ENCODE measurements at places on chromosomes 5 and 9.
A peak's percentile ranks its signal among the peaks of the same experiment; 100 is the strongest.

- DNase-seq, result no peak
These were observed 13.6 kb upstream of the FUBP3 start for GRCh38 chr9:130565792-130566191.

DNA sequence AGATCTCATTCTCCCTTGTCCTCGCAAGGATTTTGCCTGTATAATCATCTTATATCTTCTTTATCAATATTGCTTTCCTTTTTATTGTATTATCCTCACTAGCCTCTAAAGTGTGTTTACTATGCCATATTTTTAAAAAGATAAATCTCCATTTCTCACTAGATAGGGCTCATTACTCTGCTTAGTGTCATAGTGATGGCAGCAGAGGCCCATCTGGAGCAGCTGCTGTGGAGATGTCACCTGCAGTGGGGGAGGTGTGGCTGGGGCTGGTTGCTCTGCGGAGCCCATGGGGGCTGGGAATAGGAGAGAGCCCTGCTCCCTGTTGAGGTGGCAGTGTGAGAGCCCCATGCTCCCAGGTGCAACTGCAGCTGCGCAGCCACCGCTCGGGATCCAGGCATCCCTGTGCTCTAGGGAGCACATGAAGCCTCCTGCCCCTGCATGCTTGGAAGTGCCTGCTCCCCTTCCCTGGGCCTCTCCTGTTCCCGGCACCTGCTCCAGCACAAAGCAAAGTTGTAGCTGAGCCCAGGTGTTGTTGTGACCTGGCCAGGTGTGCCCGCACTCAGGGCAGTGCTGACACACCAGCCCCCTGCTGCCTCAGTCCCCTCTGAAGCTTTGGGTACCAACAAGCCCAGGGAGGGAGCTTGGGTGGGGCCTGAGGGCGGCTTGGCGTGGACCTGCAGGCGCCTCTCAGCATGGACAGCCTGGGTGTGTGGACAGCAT, 144.6 kb upstream of the MRPS30 start:
- no peak for DNase-seq

DNA sequence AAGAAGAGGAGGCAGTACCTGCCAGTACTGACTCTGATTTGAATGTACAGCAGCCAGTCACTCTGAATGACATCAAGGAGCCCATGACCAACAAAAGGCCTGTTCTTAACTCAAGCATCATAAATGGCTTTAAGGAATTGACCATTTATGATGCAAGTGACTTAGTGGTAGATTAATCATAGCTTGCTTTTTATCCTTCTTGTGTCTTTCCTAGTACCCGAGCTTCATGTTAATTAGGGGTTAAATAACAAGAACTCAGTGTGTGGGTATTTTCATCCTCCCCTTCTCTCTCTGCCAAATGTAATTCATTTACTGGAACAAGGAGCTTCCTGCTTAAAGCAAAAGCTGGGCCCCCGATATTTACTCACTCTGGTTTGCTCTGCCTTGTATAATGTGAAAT, 146.5 kb downstream of the UNC13B start:
- DNase-seq, result no peak

DNA sequence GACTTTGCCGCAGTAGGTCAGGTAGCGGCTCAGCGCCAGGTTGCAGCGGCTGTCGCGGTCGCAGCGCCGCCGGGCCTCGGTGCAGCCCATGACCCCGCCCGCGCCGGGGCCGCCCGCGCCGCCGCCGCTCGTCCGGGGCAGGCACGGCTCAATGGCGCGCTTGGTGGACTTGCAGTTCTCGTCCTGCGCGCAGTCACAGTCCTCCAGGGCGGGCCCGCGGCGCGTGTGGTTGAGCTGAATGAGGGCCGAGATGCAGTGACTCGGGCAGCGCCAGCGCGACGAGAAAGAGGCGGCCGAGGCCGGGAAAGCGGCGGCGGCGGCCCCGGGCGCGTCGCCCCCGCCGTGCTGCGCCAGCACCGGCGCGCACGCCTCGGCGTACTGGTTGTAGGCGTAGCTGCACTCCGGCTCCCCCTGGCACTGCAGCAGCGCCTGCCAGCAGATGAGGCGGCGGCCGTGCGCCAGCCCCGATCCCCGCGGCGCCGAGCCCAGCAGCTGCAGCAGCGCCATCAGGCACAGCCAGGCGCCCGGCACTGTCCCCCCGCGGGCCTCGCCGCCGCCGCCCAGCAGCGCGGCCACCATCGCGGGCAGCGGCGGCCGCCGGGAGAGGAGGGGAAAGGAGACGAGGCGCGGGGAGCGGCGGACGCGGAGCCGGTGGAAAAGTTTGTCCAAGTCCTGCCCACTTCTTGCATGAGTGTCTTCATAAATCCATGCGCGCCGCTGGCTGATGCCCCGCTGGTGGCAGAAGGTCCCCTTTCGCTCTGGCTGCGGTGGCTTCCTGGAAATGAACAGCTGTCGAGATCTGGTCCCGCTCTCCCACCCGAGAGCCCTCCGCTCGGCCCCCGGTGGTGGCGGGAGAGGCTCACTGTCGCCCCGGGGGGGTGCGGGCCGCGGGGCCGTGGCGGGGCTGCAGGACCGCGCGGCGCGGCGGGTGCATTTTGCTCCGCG, 833 bp downstream of the GAS1 start:
- DNase-seq, result peak; percentile 70

- no peak for DNase-seq
These were observed 131.9 kb downstream of the PRDM9 start for GRCh38 chr5:23639326-23639725.

DNA sequence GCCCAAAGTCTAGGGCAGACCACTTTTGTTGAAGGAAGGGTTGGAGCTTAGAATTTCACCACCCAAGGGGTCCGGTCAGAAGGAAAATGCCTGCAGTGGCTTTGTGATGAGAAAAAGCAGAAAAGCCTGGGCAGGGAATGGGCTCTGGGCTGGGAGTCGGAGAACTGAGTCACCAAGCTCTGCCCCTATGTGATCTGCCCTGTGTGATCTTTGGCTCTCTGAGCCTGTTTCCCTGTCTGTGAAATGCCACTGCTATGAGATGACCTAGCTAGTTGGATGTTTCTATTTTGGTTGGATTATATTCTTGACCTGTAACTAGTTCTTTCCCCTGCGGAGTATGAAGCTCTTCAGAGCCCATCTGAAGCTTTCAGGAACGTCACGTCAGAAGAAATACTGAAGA, 9.8 kb downstream of the POLR1E start:
- DNase-seq, result no peak

DNA sequence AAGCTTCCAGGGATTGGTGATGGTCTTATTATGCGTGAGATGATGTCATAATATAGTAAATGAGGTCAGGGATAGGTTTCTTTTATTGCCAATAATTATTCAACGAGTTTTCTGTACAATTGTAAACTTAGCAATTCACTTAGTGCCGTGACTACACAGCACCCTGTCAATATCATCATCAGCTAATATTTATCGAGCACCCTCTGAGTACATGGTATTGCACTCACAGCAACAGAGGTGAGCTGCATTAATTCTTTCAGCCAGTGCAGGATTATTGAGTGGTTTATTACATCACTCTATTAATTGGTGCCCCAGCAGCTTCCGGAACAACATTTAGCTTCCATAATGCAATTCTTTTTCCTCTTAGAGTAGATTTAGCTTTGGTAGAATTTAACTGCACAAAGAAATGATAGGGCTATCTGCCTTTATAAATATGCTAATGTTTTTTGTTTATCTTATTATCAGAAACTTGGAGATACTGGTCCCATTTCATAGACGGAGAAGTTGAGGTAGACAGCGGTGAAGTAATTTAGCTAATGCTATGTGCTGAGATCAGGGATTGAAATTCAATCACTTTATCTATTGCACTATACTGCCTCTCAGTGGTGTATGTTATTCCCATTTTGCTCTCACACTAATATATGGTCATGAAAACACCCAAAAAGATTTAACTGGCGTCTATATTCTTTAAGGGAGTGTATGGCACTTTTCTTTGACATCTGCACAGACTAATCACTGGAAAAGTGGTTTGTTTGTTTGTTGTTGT, 726.1 kb upstream of the WWC1 start:
- DNase-seq, result no peak

DNA sequence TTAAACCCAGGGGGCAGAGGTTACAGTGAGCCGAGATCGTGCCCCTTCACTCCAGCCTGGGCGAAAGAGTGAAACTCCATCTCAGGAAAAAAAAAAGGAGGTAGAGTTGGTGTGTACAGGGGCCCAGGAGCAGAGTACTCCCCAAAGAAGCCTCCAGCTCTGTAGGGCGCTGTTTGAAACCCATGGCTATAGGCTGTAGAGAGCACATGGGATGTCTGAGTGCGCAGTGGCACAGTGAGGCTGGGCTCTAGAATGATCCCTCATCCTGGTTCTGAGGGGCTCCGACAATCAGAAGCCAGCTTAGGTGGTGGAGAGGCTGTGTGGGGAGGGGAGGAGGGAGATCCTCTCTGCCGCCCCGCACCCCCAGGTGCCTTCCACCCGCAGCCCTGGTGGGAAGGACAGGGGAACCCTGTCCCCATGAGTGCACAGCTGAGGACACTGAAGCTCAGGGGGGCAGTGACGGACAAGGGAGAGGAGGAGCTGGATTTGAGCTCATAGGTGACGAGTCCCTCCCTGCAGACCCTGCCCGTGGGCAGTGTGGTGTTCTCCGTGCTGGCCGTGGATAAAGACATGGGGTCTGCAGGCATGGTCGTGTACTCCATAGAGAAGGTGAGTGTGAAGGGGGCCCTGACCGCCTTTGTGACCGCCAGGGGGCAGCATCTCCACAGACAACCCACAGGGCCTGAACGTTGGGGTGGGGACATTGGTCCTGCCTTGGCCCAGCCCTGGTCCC, 24.6 kb downstream of the CDHR2 start:
- DNase-seq, result peak; percentile 73

- no peak for DNase-seq
These were observed 5.1 kb downstream of the ENDOG start for GRCh38 chr9:128823362-128823902.

DNA sequence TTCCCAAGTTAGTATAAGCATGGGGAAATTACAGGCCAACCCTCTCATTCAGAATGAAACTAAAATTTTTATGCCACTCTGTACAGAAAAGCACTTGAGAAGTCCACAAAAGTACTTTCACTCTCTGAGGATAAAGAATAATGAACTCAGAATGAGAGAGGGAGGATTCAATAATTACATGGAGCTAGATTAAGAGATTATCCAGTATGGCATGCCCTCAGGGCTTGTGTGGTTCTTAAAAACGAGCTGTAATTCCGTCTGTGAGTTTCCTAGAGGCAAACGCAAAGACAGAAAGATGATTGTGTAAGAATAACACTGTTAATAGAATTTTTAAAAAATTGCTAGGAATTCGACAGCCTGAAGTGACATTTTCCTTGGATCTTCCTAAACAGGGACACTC, 126.8 kb upstream of the PTCH1 start:
- no peak for DNase-seq

DNA sequence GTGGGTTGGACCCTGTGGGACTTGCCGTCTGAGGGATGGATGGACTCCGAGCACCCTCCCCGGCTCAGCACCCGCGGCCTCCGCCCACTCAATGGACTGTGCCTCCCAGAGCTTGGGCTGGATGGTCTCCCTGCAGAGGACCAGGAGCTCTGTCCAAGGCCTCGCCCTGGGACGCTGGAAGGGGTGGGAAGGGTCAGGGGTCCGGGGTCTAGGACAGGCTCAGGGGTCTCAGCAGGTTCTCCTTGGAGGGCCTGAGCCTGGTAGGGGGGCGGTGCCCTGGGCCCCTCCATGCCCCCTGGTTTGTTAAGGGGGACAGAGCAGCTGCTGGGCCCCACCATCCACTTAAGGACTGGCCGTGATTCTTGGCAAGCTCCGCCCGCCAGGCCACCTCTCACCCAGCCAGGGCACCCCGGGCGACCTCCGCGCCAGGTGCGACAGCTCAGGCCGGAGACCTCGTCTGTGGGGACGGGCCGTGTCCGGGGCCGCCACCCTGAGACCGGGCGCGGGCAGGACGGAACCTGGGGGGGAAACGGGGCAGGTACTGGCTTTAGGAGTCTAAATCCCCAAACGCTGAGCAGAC, 29.2 kb downstream of the EXOC3 start:
- peak; percentile 28 for DNase-seq

DNA sequence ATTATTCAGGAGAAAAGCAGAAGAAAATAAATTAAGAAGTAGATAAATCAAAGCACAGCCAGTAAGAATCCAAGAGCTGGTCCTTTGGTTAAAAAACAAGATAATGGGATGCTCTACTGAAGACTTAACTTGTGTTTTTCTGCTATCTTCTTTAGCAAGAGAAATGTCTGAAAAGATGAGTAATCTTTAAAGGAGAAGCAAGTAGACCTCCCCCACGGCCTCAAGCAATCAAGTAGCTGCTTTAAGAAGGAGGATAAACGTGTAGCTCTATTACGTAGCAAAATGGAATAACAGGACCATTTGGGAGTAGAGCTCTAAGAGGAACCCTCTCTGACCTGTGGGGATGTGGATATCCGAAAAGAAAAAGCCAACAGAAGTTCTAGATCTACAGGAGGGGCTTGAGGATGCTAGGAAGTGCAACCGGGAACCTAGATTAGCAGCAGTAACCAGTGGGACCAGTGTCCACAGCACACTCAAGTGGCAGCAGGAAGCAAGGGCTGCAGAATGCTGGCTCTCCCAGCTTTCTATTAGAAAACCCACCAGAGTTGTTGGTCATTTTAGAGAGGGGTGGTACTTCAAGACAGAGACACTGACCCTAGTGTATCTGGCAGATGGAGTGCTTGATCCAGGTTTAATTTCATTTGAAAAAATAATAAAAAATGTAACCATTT, 185.4 kb downstream of the GABBR2 start:
- no peak for DNase-seq

DNA sequence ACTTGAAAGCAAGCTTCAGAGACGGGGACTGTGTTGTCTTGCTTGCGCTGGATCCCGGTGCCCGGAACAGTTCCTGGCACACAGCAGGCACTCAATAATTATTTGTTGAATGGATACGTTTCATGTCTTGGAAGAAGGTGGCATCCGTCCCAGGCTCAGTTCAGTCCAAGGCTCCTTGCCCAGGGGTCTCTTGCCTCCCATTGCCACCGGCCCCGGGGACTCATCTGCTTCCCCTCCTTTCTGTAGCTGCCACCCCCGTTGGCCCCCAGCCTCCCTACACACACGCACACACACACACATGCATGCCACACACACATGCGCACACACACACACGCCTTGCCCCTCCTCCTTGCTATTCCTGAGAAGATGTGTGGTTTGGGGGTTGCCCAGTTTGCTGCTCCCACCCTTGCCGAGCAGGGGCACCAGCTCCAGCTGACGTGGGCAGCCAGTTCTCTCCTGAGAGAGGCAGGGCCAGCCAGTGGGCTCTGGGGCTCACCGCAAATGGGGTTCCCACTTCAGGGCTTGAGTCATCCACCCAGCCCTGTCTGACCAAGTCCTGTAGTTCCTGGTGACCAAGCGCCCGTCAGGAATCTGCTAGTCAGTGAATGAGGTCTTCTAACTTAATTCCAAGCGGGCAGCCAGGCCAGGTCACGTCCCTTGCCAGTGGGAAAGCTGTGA, 41.8 kb downstream of the HK3 start:
- DNase-seq, result no peak
